ENCODE measurements at places on chromosomes 3 and 15. TPM values are rescaled to one million over a fixed set of nuclear protein-coding genes. Genes with fewer than 3 reads are reported as not detected.

DNA sequence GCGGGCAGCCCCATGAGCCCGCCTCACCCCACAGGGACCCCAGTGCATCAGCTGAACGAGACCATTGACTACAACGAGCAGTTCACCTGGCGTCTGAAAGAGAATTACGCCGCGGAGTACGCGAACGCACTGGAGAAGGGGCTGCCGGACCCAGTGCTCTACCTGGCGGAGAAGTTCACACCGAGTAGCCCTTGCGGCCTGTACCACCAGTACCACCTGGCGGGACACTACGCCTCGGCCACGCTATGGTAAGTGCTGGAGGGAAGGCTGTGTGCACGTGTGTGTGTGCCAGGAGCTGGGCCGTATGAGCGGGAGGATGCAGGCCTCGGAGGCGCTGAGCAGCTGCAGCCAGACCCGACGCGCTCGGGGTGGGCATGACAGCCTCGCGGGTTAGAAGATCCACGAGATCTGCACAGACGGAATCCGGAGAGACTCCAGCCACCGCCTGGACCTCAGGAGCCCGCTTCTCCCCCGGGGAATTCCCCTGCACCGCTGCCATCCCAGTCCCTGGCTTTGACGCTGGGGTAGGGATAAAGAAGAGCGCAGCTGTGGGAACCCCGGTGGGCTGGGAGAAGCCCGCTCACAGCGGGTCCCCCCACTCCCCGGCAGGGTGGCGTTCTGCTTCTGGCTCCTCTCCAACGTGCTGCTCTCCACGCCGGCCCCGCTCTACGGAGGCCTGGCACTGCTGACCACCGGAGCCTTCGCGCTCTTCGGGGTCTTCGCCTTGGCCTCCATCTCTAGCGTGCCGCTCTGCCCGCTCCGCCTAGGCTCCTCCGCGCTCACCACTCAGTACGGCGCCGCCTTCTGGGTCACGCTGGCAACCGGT is 2.6 kb downstream of the DUOXA2 start:
- no peaks in the 10 kb centered on the region for H3K36me3 ChIP-seq
- H3K27me3 ChIP-seq = peaks cover 63% of the 10 kb centered on the region
- peaks cover 38% of the 10 kb centered on the region for H3K4me1 ChIP-seq
- DNase-seq = no peak
- peak overlapping the region; percentile 4 for H3K27ac ChIP-seq
- H3K4me3 ChIP-seq = peak overlapping the region; percentile 44

The CCPG1 gene
- 38.8 TPM for total RNA-seq

DNA sequence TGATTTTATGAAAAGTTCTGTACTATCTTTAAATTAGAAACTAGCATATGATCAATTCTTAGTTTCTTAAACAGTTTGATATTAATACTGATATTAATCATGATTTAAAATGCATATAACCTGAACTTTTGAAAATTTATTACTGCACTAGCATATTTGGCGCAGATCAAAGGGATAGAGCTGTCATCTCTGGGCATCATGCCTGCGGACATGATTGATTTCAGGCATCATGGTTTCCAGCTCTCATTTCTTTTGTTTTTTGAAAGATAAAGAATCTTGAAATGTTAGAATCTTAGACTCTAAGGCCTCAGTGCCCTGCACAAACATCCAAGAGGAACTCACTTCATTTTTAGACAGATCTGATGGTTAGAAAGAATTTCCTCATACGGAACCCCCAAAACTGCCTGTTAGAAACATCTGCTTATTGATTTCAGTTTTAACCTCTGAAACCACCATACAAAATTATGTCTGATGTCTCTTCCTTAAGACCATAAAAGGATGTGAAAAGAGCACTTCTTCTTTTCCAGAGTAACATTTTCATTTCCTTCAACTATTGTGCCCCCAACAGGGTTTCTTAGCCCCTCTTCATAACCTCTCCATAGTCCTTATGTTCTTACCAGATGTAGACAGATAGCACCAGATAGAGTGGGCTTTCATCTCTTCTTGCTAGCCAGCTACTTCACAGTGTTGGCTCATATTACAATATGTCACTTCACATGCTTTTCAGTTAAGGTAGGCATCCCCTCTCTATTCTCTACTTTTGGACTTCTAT is 110.8 kb downstream of the BBX start:
- peaks cover 9% of the 10 kb centered on the region for H3K4me1 ChIP-seq
- no peak overlapping the region for H3K27ac ChIP-seq
- H3K4me3 ChIP-seq = no peak overlapping the region
- no peaks in the 10 kb centered on the region for H3K36me3 ChIP-seq

GRCh38 chr3:59191651-59192050 is 141.8 kb upstream of the CFAP20DC start:
- no peak for DNase-seq
- H3K27ac ChIP-seq = no peak overlapping the region
- H3K27me3 ChIP-seq = no peaks in the 10 kb centered on the region
- H3K4me1 ChIP-seq = no peaks in the 10 kb centered on the region
- H3K36me3 ChIP-seq = no peaks in the 10 kb centered on the region

DNA sequence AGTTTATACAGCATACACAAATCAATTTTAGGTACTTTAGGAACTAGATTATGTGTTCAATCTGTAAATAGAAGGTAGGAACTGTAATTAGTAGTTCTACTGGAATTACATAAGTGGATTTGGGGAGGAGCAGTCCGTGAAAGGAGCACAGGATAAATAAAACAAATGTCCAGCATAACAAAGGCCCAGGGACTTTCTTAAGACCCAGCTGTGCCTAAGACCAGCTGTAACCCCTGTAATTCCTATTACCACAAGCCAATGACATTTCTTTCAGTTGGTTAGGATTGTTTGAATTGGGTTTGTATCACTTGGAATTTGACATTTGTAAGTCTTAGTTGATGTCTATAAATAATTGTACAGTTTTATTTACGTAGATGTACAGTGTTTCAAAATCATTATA is 4.8 kb upstream of the ZBTB20 start:
- H3K4me1 ChIP-seq = no peaks in the 10 kb centered on the region
- no peak for DNase-seq
- H3K27ac ChIP-seq = no peak overlapping the region
- H3K36me3 ChIP-seq = no peaks in the 10 kb centered on the region
- H3K27me3 ChIP-seq = no peaks in the 10 kb centered on the region

- H3K27me3 ChIP-seq = no peaks in the 10 kb centered on the region
- H3K4me1 ChIP-seq = no peaks in the 10 kb centered on the region
- peak; percentile 25 for DNase-seq
- no peak overlapping the region for H3K27ac ChIP-seq
- no peaks in the 10 kb centered on the region for H3K36me3 ChIP-seq
Observed at GRCh38 chr3:166283840-166284239, 446.6 kb upstream of the BCHE start.

- no peaks in the 10 kb centered on the region for H3K27me3 ChIP-seq
- DNase-seq = no peak
- H3K36me3 ChIP-seq = no peaks in the 10 kb centered on the region
- H3K27ac ChIP-seq = no peak overlapping the region
- no peaks in the 10 kb centered on the region for H3K4me1 ChIP-seq
Observed at GRCh38 chr3:131620977-131621376, 118.2 kb upstream of the MRPL3 start.

DNA sequence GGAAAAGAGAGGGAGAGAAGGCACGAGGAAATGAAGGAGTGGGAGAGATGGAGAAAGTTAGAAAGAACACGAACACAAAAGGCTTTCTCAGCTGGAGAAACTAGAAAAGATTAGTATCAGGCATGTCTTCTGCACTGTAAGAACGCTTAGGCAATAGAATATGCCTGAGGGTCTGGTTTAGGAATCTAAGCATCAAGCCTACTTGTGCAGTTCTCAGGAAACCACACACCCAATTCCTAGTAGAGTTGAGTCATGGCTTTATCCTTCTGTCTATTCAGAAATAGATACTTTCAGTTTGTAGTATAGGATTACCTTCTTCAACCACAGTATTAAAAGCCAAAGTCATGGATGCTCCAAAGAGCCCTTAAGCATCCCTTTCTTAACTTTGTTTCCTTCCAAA is 969.4 kb downstream of the NTRK3 start:
- no peaks in the 10 kb centered on the region for H3K4me1 ChIP-seq
- DNase-seq = no peak
- no peak overlapping the region for H3K27ac ChIP-seq
- no peak overlapping the region for H3K4me3 ChIP-seq
- H3K36me3 ChIP-seq = no peaks in the 10 kb centered on the region
- H3K27me3 ChIP-seq = no peaks in the 10 kb centered on the region

GRCh38 chr3:145177828-145178227 is 983.2 kb downstream of the PLOD2 start:
- H3K4me3 ChIP-seq = no peak overlapping the region
- no peak overlapping the region for H3K27ac ChIP-seq
- no peak for DNase-seq

All from stomach (tissue), 19 donors.